ENCODE measurements at places on chromosomes 7 and 10.

GRCh38 chr10:82358486-82359099 is 483.6 kb downstream of the NRG3 start:
- DNase-seq, result no peak

DNA sequence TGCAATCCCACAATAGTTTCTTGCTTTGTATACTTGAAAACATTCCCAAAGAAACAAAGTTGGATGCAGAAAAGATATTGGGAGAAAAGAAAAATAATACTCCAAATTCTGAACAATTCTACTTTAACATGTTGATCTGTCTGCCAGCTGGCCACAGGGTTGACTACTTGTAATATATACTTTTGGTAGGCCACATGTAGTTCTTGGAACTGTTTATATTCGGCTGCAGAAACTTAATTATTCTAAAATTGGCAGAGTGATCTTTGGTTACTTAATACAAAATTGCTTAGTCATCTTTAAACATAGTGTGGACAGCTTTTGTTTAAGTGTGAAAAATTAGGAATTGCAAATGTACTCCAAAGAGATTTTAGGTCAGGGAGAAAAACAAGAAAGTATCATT is 76.0 kb downstream of the CALD1 start:
- DNase-seq, result no peak

GRCh38 chr7:100887516-100888290 is 1.8 kb downstream of the UFSP1 start:
- DNase-seq, result no peak

- no peak for DNase-seq
Measured at GRCh38 chr7:8084836-8085235, 116.2 kb downstream of the GLCCI1 start.

DNA sequence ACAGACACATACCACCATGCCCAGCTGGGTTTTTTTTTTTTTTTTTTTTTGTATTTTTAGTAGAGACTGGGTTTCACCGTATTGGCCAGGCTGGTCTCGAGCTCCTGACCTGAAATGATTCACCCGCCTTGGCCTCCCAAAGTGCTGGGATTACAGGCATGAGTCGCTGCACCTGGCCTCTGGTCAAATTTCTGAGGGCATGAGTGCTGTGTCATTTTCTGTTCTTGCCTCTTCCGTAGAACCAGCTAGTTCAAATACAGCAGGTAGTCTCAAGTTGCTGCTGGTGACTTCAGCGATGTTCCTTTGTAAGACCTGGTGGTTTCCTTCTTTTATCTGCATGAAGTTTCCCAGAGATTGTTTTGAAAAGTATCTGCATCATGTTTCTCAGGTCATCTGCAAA is 134.8 kb upstream of the SHH start:
- DNase-seq, result no peak

GRCh38 chr10:10849306-10849705 is 168.4 kb upstream of the CELF2 start:
- DNase-seq, result no peak

All from stimulated activated naive CD8-positive, alpha-beta T cell treated with anti-CD3 and anti-CD28 coated beads, Interleukin-15, amount 100 ng/mL, for 72 hours (primary cell).